Heart right ventricle (tissue), 16 donors: ENCODE measurements at places on chromosomes 5 and 9.

DNA sequence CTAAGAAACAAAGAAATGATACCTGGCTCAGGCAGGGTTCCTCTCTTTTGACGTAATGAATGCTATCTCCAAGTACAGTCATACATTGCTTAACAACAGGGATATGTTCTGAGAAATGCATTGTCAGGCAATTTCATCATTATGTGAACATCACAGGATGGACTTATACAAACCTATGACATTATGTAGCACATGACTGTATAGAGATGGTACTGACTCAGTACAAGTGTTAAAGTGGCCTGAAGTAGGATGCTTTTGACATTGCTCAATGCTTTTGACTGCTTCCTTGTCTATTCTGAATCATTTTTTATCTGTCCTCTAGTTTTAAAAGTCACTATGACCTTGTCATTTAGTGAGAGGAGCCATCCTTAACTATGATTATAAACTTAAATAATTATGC, 147.6 kb downstream of the NR2F1-AS1 start:
- DNase-seq = no peak

GRCh38 chr9:131837836-131838235, 98.0 kb upstream of the RAPGEF1 start:
- DNase-seq = no peak

DNA sequence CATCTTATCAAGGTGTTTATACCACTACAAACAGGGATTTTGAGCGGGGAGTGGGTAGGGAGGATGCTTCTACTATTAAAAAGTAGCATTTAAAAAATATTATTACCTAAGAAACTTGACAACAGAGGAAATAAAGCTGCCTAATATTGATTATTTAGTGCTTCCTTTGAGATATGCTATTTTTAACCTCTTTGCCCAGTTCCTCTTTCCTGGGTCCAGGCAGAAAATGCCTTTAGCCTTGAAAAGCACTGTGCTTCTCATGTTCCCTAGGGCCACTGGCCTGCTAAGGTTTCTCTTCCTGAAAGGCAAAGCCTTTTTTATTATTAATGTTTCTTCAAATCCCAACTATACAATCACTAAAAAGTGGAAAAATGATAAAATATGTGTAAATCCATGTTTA, 217.2 kb upstream of the HAPLN1 start:
- no peak for DNase-seq

DNA sequence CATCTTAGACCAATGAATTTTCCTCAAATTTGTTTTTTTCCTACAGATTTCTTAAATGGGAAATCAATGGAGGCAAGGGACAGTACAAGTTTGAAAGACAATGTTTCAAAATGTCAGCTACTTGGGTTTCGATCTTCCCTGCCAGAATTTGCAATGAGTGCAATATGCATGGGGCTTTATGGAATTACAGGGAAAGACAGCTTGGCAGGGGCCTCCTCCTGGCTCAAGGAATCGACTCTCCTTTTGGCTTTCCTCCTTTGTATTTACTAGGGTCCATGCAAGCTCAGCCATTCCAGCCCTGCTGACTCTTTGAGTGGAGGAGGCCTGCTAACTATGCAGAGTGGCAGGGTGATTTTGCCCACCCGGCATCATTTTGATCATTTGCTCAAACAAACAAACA, 63.2 kb downstream of the MED27 start:
- DNase-seq = no peak

- no peak for DNase-seq
These were observed 194.4 kb downstream of the IZUMO3 start for GRCh38 chr9:24351258-24351657.

DNA sequence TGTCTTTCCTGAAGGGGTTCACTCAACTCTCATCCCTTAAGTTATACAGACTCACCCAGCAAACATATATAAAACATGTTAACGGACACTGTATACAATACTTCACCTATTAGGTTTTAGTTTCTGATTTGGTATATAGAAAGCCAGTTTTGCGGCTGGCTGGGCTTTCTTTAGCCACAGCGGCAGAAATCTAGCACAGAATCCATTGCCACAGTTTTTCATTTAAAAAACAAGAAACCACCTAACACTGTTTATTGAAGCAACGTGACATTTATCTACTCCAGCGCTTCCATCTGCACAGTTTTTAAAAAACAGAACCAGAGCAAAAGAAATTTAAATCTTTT, 67.3 kb downstream of the SNX30 start:
- DNase-seq = no peak

DNA sequence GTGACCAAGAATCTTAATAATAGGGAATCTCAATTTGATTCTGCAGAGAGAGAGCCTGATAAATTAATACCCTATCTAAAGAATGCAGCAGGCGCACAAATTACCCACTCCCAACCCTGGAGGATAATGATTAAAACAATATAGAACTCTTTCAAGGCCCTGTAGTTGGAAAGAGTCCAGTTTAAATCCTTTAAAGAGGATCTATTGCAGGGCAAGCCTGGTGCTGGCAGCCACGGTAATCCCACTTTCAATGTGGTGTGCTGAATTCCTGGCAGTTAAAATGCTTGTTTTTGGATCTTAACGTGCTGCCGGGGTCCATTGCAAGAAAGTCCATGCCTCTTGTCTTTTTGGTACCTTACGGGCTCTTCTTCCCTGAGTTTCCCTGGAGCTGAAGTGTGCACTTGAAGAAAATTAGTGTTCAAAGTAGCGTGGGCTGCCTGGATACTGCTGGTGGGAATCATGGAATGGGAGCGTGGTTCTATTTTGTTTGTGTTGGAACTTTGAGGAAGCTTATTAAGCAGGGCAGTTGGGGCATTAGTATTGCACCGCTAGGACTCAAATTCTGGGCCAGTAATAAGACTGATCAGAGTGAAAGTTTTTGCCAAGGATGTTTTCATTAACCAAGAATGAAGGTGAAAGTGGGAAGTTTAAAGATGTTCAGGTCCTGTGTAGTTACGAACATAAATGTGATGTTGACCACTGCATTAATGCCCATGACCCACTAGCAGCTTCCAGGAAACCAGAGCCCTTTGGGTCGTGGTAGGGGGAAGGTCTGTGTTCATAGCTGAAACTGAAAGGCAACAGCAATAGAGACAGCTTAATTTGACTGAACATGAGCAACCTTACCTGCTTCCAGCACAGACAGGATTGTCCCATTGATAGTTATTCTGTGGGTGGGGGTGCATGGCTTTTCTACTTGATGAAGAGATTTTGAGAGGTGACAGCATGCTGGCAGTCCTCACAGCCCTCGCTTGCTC, 20.8 kb downstream of the MARCHF6 start:
- no peak for DNase-seq

DNA sequence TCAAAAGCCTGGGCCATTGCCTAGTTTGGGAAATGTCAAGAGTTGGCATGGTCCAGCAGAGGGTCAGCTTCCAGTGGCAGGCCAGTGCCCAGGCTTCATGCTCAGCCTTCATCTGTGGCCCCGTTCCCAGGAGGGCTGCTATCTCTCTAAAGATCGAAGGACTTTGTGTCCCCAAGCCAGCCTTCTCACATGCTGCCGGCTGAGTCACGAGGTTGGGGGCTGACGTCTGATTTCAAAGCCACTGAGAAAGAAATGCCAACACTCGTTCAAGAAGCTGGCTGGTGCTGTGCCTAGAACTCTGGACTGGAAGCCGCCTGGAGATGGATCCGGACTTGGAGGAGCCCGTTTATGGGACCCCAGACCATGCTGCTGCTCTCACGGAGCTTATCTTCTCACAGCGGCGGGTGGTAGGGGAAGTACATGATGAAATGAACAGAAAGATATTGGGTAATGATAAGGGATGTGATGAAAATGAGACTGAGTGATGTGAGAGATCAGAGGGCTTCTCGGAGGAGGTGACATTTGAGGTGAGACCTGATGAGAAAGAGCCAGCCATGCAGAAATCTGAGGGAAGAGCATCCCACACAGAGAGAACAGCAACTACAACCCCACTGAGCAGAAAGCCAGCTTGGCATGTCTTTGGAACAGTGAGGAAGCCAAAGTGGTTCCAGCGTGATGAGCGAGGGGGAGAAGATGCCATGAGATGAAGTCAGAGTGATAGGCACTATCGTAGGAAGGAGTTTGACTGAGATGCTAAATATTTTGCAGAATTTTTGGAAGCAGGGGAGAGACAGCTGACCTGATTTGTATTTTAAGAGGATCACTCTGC, 54.9 kb upstream of the BOD1 start:
- peak; percentile 16 for DNase-seq

GRCh38 chr5:170846846-170847245, 15.0 kb upstream of the RANBP17 start:
- DNase-seq = no peak

DNA sequence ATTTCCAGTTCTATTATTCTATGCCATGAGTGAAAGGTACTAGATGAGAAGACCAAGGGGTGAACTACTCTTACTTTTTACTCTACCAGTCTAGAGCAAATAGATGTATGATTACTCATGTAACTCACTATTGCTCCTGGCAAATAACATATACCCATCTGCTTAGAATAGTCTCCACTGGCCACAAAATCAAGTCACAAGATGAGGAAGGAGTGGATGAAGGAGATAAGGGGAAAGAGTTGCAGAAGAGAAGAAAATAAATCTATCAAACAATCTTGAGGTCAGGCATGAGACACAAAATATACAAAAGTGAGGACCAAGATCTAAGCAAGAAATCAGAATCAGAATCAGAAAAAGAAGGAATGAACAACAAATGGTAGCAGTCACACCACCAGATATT, 13.7 kb upstream of the NR4A3 start:
- DNase-seq = no peak
